ENCODE measurements at places on chromosomes 4 and X. TPM values are rescaled to one million over a fixed set of nuclear protein-coding genes. Genes with fewer than 3 reads are reported as not detected.

DNA sequence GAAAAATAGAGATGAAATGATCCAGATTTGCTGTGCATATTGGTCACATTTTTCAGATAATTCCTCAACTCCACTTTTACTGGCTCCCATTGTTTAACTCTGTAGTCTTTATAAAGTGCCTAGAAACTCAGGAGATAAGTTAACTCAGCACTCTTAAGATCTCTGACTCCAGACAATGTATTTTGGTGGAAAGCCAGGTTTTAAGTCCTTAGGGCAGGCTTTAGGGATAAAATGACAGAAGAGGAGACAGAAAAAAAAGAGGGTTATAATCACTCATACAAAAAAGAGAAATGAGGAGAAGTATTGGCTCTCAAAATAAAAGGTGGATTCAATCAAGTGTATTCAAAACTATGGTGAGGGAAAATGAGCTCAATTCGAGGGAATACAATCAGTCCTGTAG lies 674.8 kb upstream of the INTU start:
- no peak for DNase-seq

GRCh38 chrX:578531-578930 lies 52.1 kb upstream of the SHOX start:
- no peak for DNase-seq

DNA sequence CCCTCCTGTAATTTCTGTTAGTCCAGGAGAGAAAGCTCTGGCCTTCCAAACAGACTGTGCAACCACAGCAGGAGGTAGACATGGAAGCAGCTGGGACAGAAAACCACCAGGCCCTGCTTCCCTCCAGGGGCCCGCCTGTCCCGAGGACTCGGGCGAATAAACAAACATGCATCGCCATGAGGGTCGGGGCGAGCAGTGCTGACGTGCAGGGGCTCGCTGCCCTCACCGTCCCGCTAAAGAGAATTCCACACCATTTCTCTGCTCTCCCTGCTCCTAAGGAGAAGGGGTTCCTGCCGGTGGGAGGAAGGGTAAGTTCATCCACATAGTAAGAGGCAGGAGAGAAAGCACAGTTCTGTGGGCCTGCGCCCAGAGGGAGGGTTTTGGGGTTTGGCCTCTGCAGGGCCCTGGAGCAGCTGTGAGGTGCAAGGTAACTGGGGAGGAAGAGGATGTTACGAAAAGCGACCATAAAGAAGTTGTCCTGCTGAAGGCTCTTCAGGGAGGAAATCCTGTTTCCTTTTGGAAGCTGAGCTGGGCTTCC lies 54.9 kb downstream of the WFS1 start:
- DNase-seq: no peak

GRCh38 chrX:108396188-108396891 lies 41.9 kb downstream of the COL4A6 start:
- no peak for DNase-seq

DNA sequence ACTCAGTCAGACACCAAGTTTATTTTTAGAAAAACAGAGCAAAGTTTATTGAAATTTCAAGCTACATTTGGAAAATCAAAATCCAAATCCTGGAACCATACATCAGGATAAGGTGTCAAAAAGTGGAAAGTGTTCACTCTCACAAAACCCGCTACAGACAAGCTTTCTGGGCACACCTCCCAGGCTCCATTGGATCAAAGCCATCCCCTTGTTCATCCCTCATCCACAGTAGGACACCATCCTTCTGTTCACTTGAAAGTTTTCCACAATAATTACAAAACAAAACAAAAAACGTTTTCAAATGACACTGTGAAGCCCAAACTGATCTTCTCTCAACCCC lies 62.4 kb downstream of the TSC22D3 start:
- DNase-seq: no peak

GRCh38 chrX:109186939-109187338 lies 294.9 kb downstream of the GUCY2F start:
- DNase-seq: no peak

GRCh38 chr4:23413631-23414030 lies 476.2 kb downstream of the PPARGC1A start:
- no peak for DNase-seq

DNA sequence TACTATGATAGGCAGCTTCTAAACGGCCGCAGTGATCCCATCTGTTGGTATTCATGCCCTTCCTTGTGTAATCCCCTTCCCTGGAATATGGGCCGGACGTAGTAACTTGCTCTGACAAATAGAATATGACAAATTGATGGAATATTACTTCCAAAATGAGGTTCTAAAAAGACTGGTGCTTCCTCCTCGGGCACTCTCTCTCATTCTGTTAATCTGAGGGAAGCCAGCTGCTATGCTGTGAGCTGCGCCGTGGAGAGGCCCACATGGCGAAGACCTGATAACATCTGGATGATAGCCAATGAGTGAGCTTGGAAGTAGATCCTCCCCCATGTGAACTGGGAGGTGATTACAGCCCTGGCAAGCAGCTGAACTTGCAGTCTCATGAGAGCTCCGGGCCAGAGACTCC lies 27.2 kb upstream of the SLC25A4 start:
- no peak for DNase-seq

DNA sequence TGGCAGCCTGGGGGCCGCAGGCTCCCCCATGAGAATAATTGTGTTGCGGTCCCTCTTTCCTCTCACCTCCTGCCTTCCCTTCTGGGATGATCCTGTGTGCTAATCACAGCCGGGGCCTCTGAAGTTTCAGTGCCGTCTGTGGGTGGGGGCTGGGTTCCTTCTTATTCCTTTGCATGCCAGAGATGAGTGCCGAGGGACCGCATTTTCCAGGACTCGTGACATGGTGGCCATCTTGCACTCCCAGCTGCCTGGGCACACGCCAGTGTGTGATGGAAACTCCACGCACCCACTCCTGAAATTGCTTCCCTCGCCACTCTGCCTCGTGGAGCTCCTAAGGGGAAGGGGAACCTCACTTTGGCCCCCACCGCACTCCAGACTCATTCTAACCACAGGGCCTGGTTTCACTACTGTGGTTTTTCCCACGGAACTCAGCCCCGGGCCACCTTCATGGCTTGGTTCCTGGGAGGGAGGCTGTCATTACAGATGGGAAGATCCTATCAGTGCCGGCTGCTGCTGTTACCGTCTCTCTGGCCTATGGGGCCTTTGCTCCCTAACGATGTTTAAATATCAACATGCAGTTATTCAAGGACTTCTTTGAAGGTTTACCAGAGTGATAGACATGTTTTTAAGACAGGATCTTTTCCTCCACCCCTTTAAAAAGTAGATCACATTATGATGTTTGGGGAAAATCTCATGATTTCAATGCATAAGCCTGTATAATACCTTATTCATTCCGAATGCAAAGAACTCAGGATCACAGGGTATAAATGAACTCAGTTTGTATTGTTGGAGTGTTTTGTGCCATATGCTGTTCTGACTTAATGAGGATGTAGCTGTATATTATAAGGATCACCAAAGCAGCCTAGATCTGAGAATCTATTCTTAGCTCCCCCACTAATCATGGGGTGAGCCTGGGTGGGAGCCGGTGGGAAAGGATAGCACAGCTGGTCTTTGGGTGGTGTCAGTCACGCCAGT lies 89.6 kb downstream of the SORCS2 start:
- no peak for DNase-seq

DNA sequence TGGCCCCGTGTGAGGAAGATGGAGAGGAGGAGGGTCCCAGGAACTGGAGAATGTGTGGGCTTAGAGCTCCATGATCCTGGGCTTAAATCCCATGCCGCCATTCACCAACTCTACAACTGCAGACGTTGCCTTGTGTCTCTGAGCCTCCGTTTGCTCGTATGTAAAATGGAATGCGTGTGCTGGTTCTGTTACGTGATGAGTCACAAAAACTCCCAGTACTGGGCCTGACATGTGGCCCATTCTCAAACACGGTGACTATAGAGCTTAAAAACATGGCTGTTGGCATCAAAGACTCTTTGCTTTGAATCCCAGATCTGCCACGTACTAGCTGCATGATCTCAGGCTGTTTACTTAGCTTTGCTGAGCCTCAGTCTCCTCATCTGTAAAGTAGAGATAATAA lies 13.0 kb upstream of the AFAP1 start:
- DNase-seq: no peak

DNA sequence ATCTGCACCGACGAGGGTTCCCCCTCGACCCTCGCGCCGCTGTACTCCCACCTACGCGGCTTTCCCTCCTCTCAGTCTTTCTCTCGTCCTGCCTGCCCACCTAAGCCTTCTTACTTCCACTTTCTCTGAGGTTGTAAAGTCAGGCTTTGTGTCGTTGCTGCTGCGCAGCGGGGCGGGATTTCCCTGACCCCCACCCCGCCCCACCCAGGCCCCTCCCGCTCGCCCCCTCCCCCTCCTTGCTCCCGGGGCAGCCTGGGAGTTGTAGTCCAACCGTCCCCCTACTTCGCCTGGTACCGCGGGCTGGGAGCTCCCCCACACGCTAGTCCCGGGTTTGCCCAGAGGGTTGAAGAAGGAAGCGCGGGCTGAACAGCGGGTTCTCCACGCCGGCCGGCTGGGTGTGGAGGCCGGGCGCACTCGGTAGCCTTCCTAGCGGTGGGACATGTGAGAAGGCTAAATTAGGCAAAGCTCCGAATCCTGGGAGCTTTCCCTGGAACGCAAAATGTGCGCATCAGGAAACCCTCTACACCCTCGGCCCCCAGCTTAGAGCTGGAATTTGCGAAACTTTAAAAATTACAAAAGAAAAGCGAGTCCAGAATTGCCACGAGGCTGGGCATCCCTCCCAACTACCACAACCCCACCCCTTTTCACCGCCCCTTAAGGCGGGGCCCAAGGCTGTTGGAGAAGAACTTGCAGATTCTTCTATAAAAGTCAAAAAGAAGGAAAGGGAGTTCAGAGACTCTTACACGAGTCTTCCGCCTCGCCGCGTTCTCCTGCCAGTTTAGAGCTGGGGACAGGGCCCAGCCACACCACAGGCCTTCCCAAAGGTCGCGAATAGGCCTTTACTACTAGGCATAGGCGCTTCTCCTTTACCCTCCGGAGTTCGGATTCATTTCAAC lies at the start of gene ATP11C:
Gene ATP11C, minus strand, starts transcription at position 153 of the 896 bp plus-strand sequence. CDS start 1,011 bp downstream, outside the sequence.
- no peak for DNase-seq

- DNase-seq: no peak
These were observed 154.3 kb upstream of the GIMD1 start for GRCh38 chr4:106522839-106523238.

GYPA gene
- total RNA-seq: not detected

PLXNB3 gene
- total RNA-seq: 37.6 TPM

ZNF280C gene
- 4.5 TPM for total RNA-seq

CSAG3 gene
- total RNA-seq: not detected

ABLIM2 gene
- total RNA-seq: 0.99 TPM

STATH gene
- total RNA-seq: not detected
